ENCODE measurements at places on chromosomes 4 and X.

DNA sequence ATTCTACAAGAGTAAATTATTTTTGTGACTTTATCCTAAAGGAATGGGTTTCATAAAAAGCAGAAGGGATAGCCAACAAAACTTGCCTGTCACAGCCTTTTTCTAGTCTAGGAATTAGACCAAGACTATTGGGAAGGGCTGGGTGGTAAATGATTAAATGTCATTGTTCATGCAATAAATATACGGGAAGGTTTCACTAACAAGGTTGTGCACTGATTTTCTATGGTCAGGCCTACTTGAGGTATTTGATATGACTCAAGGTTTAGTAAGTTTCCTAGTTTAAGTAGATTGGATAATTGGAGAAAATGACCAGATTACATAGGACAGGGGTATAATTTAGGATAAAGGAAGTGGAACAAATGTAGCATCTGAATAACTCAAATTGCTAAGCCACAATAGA, 249.1 kb upstream of the BMP3 start:
- no peak for DNase-seq

DNA sequence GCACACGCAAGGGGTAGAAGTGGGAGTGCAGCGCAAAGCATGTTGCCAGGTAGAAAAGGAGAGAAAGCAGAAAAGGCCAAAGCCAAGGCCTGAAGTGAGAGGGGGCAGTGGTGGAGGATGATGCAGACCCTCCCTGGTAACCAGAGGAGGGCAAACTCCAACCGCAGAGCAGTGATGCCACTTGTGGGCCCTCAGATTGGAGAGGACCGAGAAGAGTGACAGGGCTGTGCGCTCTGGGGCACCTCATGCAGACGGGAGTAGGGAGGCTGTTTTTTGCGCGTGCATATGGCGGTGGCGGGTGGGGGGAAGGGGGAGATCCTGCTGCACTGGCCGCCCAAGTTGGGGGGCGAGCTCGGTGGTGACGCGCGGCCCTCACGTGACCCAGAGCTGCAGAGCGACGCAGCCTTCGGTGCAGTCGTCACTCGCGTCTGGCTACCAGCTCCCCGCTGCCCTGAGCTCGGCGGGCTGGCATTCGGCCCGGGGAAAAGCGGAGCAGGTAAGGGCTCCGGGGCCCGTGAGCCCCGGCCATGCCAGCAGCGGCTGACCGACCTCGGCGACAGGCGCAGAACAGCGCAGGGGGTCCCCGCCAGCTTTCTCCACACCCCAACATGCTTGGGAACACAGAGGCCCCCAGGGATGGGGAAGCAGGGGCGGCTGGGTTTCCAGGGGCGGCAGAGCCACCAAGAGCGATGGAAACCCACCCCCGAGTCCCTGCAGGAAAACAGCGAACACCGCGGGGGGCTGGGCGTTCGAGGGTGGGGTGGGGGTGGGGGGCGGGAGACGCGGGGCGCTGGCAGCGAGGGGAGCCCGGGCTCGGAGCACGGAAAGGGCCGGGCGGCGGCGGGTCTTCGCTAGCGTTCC, at the start of gene BEX3:
TSS of gene BEX3 (plus strand) at position 421 of the 861 bp plus-strand sequence. CDS start 984 bp downstream, outside the sequence.
- no peak for DNase-seq

- DNase-seq, result no peak
These were observed 171.2 kb downstream of the TMA16 start for GRCh38 chr4:163665521-163666331.

DNA sequence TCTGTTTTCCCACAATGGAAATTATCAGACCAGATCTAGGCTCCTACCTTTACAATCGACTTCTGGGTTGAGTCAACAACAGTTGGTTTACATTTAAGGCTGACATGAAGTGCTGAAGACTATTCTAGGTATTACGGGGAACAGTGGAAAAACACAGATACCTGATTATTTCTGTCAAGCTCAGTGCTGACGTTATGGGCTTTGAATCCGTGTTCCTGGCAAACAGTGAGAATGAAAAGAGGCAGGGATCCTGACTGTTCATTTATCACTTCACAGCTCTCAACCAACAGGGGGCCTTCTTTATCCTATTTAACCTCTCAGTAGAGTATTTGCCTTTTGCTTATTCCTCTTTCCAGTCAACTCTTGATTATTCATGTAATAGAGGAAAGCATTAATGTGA, 43.1 kb downstream of the TMEM164 start:
- DNase-seq, result no peak

DNA sequence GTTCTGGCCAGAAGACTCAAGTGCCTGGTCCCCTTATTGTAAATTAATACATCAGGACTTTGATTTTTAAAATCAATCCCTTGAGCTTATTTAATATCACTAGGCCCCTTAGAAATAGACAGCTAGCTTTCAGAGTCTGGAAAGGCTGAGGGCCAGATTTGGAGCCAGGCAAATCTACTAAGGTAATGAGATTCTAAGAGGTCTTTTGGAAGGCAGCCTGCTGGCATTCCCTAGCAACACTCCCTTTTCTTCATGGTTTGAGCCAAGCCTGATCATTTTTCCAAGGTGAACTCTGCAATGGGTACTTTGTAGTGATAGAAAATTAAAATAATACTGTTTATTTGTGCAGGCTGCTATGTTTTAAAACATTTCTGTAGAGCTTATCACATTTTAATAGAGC, 378.5 kb downstream of the FAT4 start:
- no peak for DNase-seq

DNA sequence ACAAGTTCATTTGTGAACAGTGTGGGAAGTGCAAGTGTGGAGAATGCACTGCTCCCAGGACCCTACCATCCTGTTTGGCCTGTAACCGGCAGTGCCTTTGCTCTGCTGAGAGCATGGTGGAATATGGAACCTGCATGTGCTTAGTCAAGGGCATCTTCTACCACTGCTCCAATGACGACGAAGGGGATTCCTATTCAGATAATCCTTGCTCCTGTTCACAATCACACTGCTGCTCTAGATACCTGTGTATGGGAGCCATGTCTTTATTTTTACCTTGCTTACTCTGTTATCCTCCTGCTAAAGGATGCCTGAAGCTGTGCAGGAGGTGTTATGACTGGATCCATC, 5.5 kb downstream of the SPRY1 start:
- no peak for DNase-seq

DNA sequence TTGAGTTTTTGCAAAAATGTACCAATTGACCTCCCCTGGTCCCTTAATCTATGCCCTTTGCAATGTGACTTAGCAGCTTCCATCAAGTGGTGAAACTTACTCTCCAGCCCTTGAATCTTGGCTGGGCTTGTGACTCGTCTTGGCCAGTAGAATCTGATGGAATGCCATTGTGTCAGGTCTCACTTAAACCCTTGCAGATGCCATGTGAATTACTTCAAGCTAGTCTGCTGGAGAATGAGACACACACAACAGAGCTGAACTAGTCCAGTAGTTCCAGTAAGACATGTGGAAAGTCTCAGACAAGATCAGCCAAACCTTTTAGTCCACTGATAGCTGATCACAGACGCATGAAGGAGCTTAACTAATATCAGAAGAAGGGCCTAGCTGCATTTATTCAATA, 567.8 kb upstream of the CPEB2 start:
- DNase-seq, result no peak
